Daoy (cell line): ENCODE measurements at places on chromosomes 3 and 15. TPM values are rescaled to one million over a fixed set of nuclear protein-coding genes. Genes with fewer than 3 reads are reported as not detected.

DNA sequence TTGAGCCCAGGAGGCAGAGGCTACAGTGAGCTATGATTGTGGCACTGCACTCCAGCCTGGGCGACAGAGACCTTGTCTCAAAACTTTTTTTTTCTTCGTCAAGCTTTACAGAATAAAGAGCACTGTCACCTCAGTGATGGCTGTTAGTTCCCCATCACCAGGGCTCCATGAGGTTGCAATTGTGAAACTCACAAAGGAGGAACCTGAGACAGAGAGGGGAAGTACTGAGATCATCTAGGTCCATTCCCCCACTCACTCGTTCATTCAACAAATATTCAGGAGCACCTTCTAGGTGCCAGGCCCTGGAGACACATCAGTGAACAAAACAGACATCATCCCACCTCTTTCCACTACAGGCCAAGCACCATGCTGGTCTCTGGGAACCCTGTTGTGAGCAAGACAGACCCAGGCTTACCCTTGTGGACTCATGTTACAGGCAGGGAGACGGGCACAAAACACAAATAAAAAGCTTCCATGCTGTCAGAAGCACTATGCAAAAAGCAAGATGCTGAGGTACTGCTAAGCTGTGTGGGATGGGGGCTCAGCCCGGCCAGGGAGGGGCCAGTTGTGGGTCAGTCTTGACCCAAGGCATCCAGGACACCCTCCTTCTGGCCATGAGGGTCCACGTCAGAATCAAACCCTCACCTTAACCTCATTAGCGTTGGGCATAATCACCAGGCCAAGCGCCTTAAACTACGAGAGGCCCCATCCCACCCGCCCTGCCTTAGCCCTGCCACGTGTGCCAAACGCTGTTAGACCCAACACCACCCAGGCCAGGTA lies 2.1 kb upstream of the RHO start:
- DNase-seq: no peak

DNA sequence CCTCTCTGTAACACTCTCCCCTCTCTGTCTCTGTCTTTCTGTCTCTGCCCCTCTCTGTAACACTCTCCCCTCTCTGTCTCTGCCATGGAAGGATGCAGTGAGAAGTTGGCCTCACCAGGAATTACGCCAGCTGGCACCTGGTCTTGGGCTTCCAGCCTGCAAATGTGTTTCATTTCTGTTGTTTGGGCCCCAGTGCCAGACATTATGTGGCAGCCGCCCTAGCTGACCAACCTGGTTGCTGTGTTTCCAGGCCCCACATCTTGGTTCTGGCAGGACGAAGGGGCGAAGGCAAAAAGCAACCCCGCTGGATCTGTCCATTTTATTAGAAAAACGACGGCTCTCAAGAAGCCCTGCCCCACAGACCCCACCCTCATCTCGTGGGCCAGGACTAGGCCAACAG lies 5.2 kb upstream of the ZXDC start:
- DNase-seq: no peak

DNA sequence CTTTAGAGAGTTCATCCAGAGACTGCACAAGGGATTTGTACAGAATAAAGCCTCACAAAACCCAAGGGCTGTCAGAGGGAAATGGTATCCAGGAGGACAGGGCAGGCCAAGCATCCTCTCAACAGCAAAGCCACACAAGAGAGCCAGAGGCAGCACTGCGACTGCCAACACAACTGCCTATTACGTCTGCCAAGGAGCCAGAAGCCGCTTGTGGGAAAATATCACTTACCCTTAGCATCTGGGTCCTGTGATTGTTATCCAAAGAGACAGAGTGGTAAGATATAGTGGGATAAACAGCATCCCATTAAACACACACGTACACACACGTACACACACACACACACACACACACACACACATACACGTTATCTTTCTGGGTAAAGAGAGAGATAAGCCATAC lies 618.3 kb upstream of the AGTR1 start:
- peak; percentile 14 for DNase-seq

GRCh38 chr3:118641608-118642007 lies 393.0 kb downstream of the IGSF11 start:
- DNase-seq: peak; percentile 11

DNA sequence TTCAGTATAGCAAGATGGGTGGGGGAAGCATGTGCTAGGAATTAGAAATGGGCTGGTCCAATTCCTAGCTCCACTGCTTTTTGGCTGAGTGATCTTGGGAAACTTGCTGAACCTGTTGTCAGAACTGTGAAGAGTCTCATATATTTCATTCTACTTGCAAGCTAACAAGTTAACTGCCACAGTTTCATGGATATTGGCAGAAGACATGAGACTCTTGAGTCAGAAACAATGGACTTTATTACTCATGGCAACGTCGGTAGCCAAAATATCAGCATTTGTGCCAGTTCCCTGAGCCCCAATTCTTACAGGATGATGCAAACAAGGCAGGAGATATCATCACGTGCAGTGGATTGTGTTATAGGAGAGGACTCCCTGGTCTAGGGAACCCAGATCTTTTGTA lies 26.6 kb upstream of the PLAAT1 start:
- DNase-seq: no peak

DNA sequence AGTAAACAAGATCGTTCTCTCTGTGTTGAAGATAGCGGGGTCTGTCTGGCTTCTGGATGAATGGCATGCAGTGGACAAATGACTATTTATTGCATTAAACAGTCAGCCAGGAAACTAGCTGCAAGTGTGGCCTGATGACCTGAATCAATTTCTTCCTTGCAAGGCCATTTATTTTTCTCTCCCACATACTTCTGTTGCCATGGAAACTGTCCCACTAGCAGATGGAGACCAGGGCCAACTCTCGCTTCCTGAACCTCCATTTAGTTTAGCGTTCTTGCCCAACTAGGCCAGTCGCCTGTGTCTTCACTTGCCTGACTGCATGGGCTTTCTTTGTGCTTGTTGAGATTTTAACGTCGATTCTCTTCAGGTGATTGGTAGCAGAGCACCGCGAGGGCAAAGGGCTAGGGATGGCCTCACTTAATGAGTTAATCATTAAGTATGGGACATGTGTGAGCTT lies 27.6 kb downstream of the LMCD1 start:
- no peak for DNase-seq

The GOLGA8M gene
- not detected in 2 replicates for total RNA-seq

The PLOD2 gene
- total RNA-seq: 80.5 and 89.4 TPM in 2 replicates

The GTF2A2 gene
- total RNA-seq: 76.7 and 132 TPM in 2 replicates

The GHRL gene
- total RNA-seq: not detected in 2 replicates
